ENCODE measurements at places on chromosomes 5 and 9. TPM values are rescaled to one million over a fixed set of nuclear protein-coding genes. Genes with fewer than 3 reads are reported as not detected.

The TBC1D13 gene
- total RNA-seq, result 16.0 TPM

The SOX30 gene
- total RNA-seq, result not detected

The TAF11L5 gene
- not detected for total RNA-seq

The SLC12A7 gene
- 68.3 TPM for total RNA-seq

The GOLGA2 gene
- 94.0 TPM for total RNA-seq
